A549 treated with DMSO at 1 μM for 4 hours (cell line): ENCODE measurements at places on chromosomes 12 and 14. TPM values are rescaled to one million over a fixed set of nuclear protein-coding genes. Genes with fewer than 3 reads are reported as not detected.

Gene ACOT6
- not detected in 5 replicates for total RNA-seq

Gene TMEM132D
- total RNA-seq: not detected in 5 replicates

Gene FAM186B
- total RNA-seq: 0.08 to 0.16 TPM (median 0.12 TPM) in 5 replicates

Gene ARHGAP9
- total RNA-seq: 0.11 to 0.69 TPM (median 0.43 TPM) in 5 replicates

Gene IAPP
- not detected in 5 replicates for total RNA-seq

Gene SETD1B
- total RNA-seq: 13.3 to 17.8 TPM (median 15.8 TPM) in 5 replicates

Gene CISTR
- not detected in 5 replicates for total RNA-seq

Gene C1RL
- 9.6 to 14.0 TPM (median 12.0 TPM) in 5 replicates for total RNA-seq

Gene MANSC4
- not detected in 5 replicates for total RNA-seq

Gene C12orf60
- 1.4 to 2.2 TPM (median 1.8 TPM) in 5 replicates for total RNA-seq

Gene APOF
- total RNA-seq: not detected in 5 replicates

Gene DENND5B
- 14.1 to 19.4 TPM (median 17.9 TPM) in 5 replicates for total RNA-seq

Gene WNT5B
- 1.7 to 2.7 TPM (median 2.0 TPM) in 5 replicates for total RNA-seq

Gene MSRB3
- total RNA-seq: 19.1 to 27.3 TPM (median 25.3 TPM) in 5 replicates

Gene PTGER2
- total RNA-seq: 1.2 to 2.1 TPM (median 1.7 TPM) in 5 replicates

Gene TAS2R50
- 0.09 TPM in 1 of 5 replicates, not detected in the others for total RNA-seq

Gene MYO1H
- total RNA-seq: not detected in 5 replicates

Gene NEUROD4
- total RNA-seq: not detected in 5 replicates

Gene AKAP6
- total RNA-seq: 0.39 to 0.72 TPM (median 0.45 TPM) in 5 replicates

Gene POTEM
- total RNA-seq: not detected in 5 replicates

Gene LMNTD1
- not detected in 5 replicates for total RNA-seq

Gene SLCO1B1
- total RNA-seq: 0.33 to 0.49 TPM (median 0.38 TPM) in 5 replicates

Gene HOXC9
- total RNA-seq: 7.6 to 12.5 TPM (median 11.6 TPM) in 5 replicates

Gene RHOJ
- total RNA-seq: not detected in 5 replicates
